ENCODE measurements at places on chromosomes 11 and 22.

DNA sequence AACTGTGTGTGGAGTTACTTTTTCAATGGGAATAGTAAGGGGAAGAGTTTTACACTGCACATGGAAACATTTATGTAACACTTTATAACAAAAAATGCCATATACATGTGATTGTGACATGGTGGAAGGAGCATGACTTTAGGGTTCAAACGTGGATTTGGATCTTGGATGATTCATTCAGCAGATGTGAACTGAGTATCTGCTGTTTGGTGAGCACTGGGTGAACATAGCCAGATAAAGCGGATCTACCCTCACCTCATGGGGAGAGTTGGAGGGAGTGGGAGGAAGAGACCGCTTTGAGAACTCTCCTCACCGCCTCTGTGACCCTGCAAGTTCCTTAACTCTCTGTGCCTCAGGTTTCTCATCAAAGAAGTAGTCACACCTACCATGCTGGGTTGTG is 3.1 kb downstream of the NAA40 start:
- no peak for DNase-seq

DNA sequence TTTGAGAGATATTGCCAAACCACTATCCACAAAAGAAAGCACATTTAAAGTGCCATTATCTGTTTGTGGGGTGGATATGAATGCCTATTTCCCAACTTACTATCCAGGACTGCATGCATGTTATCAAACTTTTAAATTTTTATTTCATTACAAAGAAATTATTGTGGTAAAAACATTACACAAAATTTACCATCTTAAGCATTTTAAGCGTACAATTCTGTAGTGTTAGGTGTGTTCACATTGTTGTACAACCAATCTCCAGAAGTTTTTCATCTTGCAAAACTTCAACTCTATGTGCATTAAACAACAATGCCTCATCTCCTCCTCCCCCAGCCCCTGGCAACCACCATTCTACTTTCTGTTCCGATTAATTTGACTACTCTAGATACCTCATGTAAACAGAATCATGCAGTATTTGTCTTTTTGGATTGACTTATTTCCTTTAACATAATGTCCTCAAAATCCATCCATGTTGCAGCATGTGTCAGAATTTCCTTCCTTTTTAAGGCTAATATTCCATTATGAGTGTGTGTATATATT is 17.6 kb upstream of the CD44 start:
- no peak for DNase-seq

- DNase-seq, result no peak
Measured at GRCh38 chr11:44017443-44018126, 30.2 kb upstream of the ACCSL start.

- no peak for DNase-seq
Measured at GRCh38 chr11:62610814-62611704, 1.5 kb downstream of the EML3 start.

- DNase-seq, result no peak
Measured at GRCh38 chr11:124194293-124195188, 11.4 kb downstream of the OR10D3 start.

DNA sequence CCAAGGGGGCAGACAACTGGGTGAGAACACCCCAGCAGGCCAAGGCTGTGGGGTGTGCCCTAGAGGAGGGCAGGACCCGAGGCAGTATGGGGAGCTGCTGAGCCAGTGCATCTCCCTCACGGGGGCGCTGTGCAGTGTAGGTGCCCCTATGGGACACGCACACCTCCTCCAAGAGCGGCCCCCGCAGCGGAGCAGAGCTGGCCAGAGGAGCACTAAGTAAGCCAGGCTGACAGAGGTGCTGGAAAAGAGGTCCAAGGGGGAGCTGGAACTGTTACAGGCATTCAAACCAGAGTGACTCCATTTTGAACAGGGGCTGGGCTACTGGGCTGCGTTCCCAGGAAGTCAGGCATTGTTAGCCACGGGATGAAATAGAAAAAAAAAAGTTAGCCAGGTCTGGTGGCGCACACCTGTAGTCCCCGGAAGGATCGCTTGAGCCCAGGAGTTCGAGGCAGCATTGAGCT is 41.8 kb downstream of the TST start:
- peak; percentile 81 for DNase-seq

DNA sequence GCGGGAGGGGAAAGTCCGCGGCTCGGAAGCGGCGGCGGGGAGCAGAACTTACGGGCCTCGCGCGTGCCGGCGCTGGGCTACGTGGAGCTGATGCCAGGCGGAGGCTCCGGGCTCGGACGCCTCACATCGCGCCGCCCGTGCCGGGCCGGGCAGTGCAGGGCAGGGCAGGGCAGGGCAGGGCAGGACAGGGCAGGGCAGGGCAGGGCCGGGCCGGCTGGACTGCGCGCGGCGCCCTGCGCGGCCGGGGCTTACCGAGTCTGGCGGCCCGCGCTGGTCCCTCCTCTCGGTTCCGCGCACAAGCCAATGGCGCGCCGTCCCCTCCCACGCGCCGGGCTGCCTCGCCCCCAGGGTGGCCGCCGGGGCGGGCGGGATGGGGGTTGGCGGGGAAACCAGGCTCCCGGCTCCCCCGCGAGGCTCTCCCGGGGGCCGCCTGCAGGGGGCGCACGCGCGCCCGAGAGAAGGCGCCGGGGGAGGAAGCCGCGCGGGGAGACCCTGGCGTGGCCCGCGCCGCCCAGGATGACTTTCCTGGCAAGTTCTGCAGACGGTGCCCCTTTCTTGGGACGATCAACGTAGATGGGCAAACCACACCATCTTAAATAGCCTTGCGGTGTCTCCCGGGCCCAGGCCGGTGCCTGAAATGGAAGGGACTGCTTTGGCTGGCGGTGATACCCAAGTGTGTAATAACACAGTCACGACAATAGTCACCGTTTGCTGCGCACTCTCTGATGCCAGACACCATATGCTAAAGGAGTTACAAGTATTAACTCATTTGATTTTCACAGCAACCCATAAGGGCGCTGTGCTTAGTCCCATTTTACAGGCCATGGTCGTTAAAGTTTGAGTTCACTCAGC is at the start of gene TP53I11:
TSS of gene TP53I11 (minus strand) at position 259 of the 852 bp plus-strand sequence. CDS start 12,548 bp downstream, outside the sequence.
- DNase-seq, result peak; percentile 62

DNA sequence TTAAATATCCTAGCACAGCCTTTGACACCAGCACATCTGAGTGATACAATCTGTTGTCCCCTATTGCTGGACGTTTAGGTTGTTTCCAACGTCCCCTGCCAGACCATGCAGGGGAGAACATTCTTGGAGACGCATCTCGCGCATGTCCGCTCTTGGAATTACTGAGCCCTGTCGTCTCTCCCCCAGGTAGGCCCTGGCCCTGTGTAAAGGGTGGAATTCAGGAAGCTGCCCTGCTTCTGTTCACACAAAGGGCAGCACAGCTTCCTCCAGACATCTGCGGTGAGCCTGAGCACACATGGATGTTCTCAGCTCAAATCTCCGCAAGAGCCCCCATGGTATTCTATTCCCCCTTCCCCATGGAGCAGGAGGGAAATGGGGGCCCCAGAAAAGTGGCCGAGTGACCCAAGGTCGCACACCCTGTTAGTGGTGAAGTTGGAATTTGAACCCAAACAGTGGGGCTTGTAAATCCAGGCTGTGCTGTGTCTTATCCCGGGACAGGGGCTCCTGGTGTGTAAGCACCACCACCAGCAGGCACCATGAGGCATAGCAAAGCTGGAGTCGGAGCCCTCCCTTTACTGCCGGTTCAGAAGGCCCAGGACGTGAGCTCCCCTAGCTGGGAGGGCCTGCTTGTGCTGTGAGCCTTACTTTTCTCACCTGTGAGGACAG is 5.0 kb upstream of the FGF19 start:
- DNase-seq, result no peak

DNA sequence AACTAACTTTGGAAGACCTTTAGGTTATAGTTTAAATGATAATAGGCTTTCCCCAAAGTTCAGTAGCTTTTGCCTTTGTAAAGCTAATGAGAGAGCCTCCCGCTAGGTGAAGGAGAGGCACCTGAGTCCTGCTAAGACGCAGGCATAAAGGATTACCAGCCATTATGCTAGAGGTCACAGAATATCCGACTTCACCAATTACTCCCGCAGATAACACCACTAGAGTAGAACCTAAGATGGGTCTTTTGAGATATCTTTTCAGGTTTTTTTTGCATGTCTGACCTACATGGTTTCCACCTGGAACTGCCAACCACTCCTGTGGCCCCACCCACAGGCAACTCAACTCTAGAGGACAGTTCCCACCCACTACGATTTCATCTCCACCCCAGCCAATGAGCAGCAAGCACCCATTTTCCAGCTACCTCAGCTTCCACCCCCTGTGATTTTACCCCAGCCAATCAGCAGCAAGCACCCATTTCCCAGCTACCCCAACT is 314.3 kb downstream of the BRD1 start:
- no peak for DNase-seq

DNA sequence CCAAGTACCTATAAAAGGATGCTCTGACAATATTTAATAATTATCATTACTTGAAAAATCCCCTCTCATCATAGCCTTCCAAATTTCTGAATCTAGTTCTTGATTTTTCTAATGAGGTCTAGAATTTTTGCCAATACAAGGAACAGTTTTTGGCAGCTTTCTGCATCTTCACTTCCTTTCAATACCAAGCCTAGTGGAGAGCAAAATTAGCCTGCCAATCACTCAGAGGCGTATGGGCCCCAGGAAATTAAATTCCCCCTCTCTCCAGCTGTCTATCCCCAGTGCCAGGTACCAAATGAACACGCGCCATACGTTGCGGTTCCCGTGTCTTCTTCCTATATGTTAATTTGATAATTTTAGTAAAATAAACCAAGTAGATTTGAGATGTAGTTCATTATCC is 293.9 kb downstream of the NTM start:
- DNase-seq, result no peak

DNA sequence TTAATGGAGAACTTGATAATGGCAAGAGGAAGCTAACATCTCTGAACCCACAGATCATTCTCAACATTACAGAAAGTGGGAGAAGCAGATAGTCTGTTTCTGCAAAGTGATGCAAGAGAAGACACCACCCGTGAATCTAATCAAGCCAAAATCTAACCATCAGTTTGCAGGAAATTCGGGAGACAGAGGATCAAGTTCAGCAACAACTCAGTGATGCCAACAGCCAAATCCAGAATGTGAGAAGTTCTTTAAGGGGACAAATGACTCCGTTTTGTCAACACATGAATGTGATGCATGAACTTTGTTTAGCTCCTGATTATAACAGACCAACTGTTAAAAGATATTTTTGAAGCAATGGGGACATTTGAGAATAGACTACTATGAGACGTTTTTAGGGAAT is 95.2 kb upstream of the LDLRAD3 start:
- DNase-seq, result no peak

- no peak for DNase-seq
Measured at GRCh38 chr11:32428665-32429303, 6.6 kb downstream of the WT1 start.

DNA sequence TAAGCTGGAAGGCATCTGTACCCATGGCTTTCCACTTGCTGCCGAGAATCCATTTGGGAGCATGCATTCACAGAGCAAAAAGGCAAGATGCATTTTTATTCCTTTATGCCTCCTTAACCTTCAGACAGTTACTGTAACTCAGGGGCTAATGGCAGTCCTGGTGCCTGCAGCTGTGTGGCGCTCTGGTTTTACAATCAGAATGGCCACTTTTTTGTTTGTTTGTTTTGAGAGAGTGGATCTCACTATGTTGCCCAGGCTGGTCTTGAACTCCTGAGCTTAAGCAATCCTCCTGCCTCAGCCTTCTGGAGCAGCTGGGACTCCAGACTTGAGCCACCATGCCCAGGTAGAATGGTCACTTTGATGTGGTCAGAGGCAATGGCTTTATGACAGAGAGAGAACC is 101.8 kb downstream of the NAV2 start:
- DNase-seq, result no peak

GRCh38 chr11:84687433-84687832 is 939.7 kb downstream of the DLG2 start:
- DNase-seq, result no peak

DNA sequence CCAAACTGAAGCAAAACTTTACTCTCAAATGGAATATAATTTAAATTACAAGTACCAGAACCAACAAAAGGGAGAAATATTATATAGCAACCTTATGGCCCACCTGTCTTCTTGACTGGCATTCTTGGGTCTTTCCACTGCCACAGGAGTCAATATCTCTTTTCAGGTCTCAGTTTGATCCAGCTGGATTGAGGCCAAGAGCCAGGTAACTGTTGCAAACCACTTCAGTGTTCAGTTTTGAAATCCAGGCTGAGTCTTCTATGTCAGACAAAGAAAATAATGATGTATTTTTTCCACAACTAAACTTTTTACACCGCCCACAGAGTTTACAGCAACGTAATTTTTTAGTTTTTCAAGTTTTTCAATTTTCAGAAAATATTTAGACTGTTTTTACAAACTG is 648 bp downstream of the DLG2 start:
- no peak for DNase-seq

DNA sequence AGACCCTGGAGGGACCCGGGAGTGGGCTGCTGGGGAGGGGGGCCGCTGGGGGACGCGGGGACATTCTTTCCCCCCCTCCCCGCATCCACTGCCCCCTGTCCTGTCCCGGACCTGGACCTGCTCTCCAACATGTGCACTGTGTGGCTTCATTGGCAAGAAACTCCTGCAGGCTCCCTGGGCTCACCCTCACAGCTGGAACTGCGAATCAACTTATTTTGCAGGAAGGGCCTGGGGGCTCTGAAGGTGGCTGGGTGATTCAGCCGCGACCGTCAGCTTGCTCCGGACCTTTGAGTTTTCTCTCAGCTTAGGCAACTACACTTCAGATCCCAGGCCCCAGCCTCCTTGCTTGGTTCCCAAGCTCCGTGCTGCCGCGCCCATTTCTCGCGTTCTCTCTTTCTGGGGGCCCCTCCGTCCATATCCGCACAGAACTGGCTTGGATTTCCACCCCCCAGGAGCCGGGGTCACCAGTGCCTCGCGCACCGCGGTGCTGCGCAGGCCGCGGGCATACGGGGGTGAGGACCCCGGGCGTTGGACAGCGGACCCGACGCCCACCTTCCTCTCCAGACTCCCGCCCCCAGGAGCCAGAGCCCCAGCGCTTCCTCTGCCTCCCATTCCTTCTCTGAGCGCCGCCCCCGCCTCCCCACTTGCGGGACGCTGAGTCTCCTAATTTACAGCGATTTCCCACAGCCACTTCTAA is 471 bp upstream of the AHNAK start:
- DNase-seq, result no peak

DNA sequence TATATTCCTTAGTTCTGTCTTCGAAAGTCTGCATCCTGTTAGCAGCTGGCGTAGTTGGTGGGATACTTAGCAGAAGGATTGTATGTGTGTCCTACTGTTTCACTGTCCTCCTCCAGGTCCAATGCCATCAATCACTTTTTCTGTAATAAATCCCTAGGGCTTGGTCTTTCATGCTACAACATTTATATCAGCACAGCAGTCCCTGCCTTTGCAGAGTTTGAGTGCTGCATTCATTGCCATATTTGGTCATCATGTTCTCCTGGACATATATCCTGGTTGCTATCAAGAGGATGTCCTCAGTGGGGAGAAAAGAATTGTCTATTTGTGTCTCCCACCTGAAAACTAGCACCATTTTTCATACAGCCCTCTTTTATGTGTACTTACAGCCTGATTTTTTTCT is 67.0 kb downstream of the OR5AK2 start:
- DNase-seq, result no peak

GRCh38 chr11:82308979-82309378 is 424.7 kb downstream of the FAM181B start:
- DNase-seq, result no peak
